ENCODE measurements at places on chromosomes 1 and 21.

GRCh38 chr1:41278076-41278475, 36.0 kb upstream of the SCMH1 start:
- no peak for DNase-seq

DNA sequence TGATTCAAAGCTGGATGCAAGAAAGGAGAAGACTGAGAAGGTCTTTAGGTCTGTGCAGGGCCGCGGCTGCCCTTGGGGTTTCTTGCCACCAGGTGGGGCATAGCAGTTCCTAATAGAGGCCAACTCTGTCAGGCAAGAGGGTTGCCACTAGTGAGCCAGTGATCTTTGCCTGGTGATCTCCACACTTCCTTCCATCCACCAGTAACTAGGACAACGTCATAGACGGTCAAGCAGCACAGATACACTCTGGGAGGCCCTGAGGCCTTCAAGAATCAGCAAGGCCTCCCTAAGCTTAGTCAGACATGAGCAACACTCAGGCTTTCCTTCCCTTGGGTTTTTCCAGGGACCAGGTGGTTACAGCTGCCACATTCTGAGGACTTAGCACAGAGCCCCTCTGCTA, 32.9 kb upstream of the ATP2B4 start:
- peak; percentile 52 for DNase-seq

DNA sequence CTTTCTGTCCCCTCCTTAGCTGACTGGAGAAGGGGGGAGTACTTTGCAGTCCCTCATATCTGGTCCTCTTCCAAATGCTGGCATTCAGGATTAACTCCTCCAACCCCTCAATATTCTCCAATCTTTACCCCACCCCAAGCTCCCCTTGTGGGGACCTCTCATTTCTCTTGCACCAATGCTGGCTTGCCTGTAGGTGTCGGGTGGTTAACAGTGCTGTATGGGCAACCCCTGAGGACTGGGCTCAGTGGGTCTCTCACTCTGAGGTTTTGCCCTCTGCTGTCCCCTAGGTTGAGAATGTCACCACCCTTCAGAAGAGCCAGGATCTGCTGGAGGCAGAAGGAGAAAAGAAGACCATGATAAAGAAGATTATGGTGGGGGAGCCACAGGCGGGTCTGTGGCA, 27.0 kb downstream of the MROH7 start:
- no peak for DNase-seq

- no peak for DNase-seq
Observed at GRCh38 chr1:66495495-66495894, 38.5 kb upstream of the SGIP1 start.

DNA sequence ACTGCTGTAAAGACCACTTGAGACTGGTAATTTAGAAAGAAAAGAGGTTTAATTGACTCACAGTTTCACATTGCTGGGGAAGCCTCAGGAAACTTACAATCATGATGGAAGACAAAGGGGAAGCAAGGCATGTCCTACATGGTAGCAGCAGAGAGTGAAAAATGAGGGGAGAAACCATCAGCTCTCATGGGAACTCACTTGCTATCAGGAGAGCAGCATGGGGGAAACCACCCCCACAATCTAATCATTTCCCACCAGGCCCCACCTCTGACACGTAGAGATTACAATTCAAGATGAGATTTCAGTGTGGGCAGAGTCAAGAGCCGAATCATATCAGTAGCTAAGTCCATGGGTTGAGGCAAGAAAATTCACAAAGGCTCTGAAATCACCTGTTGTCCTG, 23.8 kb upstream of the LYPD8 start:
- DNase-seq, result no peak

DNA sequence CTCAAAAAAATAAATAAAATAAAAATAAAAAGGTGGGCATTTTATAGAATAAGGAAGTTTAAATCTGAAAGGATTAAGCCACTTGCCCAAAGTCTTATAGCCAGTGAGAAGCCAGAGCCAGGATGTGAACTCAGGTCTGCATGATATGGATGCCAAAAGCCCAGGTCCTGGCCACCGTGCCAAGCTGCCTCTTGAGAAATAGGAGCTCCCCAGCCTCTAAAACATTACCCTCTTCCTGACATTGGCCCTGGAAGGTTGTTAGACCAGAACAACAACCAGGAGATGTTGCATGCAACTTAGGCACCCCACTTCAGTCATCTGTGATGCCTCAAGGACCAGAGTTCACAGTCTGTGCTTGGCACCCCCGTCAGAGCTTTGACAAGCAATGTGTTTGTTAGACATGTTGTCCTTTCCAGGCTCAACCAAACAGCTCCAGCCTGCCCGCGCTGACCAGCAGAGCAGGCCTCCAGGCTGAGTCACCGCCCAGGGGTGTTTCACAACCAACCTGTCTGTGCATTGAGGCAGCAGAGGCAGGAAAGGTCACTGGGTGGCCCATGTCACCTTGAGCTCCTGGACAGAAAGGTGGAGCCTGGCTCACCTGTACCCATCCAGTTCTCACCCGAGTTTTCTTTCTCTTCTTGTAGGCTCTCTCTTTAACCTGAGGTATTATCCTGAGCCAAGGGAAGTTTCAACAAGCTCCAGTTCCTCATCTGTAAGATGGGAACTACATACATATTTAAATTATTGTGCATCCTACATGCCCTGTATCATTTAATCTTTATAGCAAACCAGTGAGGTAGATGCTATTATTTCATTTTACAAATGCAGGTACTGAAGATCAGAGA, 14.9 kb upstream of the MED18 start:
- DNase-seq, result no peak

GRCh38 chr1:185808631-185809030, 74.4 kb downstream of the HMCN1 start:
- DNase-seq, result no peak

GRCh38 chr1:23611601-23612327, 52.5 kb upstream of the ID3 start:
- DNase-seq, result no peak

- no peak for DNase-seq
Observed at GRCh38 chr1:32957017-32957416, 7.6 kb downstream of the RNF19B start.

GRCh38 chr1:196136396-196136795, 471.8 kb downstream of the KCNT2 start:
- DNase-seq, result no peak

GRCh38 chr1:233281711-233282581, 13.6 kb downstream of the PCNX2 start:
- no peak for DNase-seq

- DNase-seq, result no peak
Observed at GRCh38 chr1:38045401-38046332, 926 bp downstream of the POU3F1 start.

- DNase-seq, result no peak
Observed at GRCh38 chr21:35400233-35400939, 351.3 kb upstream of the RUNX1 start.

Measured in stimulated activated CD4-positive, alpha-beta T cell treated with anti-CD3 and anti-CD28 coated beads, Interleukin-12 subunit alpha, Interleukin-12 subunit beta, amount 100 ng/mL, for 4 hours (primary cell).